ENCODE measurements at places on chromosomes 4 and X. TPM values are rescaled to one million over a fixed set of nuclear protein-coding genes. Genes with fewer than 3 reads are reported as not detected.

Gene CLDN2
- total RNA-seq = not detected

Gene RGN
- total RNA-seq = not detected

Gene ARSJ
- 0.05 TPM for total RNA-seq

Gene PABPC1L2B
- total RNA-seq = not detected

DNA sequence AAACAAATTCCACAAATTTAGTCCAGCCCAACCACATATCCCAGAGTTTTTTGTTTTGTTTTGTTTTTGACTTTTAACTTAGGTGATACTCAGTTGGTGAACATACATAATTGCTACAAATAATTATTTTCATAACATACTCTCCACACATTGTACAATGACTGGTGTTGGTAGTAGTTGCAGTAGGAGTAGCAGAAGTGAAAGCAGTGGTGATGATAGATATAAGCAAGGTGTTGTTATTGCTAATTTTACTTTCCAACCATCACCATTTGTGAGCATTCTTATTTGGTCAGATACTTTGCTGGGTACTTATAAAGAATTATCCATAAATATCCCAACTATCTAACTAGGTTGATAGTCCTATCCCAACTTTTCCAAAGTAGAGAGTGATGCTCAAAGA, 47.3 kb downstream of the ARHGAP24 start:
- no peak overlapping the region for H3K4me3 ChIP-seq
- H3K27ac ChIP-seq = no peak overlapping the region
- H3K4me1 ChIP-seq = no peaks in the 10 kb centered on the region
- H3K36me3 ChIP-seq = no peaks in the 10 kb centered on the region
- DNase-seq = no peak
- no peaks in the 10 kb centered on the region for H3K27me3 ChIP-seq

GRCh38 chr4:65559270-65559669, 111.0 kb downstream of the EPHA5 start:
- DNase-seq = no peak
- no peaks in the 10 kb centered on the region for H3K36me3 ChIP-seq
- no peak overlapping the region for H3K4me3 ChIP-seq
- H3K27ac ChIP-seq = no peak overlapping the region
- no peaks in the 10 kb centered on the region for H3K27me3 ChIP-seq

GRCh38 chr4:129327637-129328036, 231.7 kb downstream of the C4orf33 start:
- no peaks in the 10 kb centered on the region for H3K36me3 ChIP-seq
- no peaks in the 10 kb centered on the region for H3K4me1 ChIP-seq
- H3K27me3 ChIP-seq = peaks cover 4% of the 10 kb centered on the region

DNA sequence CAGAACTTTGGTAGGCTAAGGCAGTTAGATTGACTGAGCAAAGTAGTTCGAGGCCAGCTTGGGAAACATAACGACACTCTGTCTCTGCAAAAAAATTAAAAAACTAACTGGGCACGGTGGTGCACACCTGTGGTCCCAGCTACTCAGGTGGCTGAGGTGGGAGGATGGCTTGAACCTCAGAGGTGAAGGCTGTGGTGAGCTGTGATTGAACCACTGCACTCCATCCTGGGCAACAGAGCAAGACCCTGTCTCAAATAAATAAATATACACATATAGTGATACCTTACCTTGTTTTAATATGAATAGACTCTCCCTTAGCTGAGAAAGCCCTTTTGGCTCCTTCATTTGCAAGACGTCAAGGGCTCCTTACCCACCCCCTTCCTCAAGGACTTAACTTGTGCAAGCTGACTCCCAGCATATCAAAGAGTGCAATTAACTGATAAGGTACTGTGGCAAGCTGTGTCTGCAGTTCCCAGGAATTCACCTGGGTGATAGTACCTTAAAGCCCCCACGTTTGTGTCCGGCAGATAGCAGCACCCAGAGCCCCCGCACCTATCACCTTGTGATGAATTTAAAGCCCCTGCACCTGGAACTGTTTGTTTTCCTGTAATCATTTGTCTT, 655.6 kb upstream of the GALNTL6 start:
- H3K27me3 ChIP-seq = no peaks in the 10 kb centered on the region
- no peak overlapping the region for H3K27ac ChIP-seq
- H3K4me1 ChIP-seq = no peaks in the 10 kb centered on the region
- no peaks in the 10 kb centered on the region for H3K36me3 ChIP-seq

DNA sequence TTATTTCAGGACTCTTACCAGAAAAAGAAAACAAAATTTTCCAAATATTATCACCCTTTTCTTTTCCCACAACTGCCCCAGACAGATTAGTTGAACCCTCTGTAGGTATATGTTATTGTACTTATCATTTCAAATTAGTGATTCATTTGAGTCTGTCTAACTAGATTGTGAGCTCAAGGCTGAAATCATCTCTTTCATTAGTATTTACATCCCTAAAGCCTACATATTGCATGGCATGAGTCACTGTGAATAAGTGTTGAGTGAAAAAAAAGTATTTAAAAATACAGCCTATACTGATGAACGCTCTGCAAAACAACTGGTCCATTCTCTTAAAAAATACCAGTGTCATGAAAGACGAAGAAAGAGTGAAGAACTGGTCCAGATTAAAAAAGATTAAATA, 3.9 kb downstream of the PAGE3 start:
- H3K27ac ChIP-seq = no peak overlapping the region
- H3K4me3 ChIP-seq = no peak overlapping the region
- H3K27me3 ChIP-seq = no peaks in the 10 kb centered on the region

DNA sequence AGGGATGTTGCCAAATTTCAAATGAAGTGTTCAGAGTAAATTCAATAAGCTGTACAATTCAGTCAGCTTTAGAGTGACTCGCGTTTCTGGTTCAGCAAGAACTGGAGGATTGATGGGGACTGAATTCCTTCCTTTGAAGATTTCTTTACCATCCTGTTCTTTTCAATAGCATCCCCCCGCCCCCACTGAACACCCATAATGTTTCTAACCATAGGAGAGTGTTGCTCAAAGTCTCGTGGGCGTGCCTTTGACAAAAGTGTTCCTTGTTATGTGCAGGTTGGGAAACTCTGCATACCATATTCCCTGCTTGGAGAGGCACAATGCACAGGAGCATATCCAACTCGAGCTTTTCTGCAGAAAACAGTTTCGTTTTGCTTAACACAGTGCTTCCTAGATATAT, 323.5 kb upstream of the CASK start:
- peaks cover 2% of the 10 kb centered on the region for H3K4me1 ChIP-seq
- H3K36me3 ChIP-seq = no peaks in the 10 kb centered on the region
- no peaks in the 10 kb centered on the region for H3K27me3 ChIP-seq

GRCh38 chrX:150213481-150214030, 149.6 kb upstream of the MAMLD1 start:
- no peaks in the 10 kb centered on the region for H3K36me3 ChIP-seq
- no peaks in the 10 kb centered on the region for H3K4me1 ChIP-seq
- no peak overlapping the region for H3K27ac ChIP-seq
- no peaks in the 10 kb centered on the region for H3K27me3 ChIP-seq
- no peak for DNase-seq
- H3K4me3 ChIP-seq = no peak overlapping the region

GRCh38 chrX:74923942-74924448, 1.3 kb downstream of the NEXMIF start:
- peaks cover 5% of the 10 kb centered on the region for H3K27me3 ChIP-seq
- peak overlapping the region; percentile 95 for H3K4me3 ChIP-seq
- peaks cover 6% of the 10 kb centered on the region for H3K4me1 ChIP-seq
- peak; percentile 45 for DNase-seq

DNA sequence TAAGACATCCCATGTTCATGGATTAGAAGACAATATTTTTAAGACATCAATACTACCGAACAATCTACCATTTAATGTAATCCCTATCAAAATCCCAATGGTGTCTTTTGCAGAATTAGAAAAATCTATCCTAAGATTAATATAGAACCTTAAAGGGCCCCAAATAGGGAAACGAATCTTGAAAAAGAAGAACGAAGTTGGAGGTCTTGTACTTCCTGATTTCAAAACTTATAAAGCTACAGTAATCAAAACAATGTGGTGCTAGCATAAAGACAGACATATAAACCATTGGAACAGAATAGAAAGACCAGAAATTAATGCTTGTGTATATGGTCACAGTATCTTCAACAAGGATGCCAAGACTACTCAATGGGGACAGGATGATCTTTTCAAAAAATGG, 42.0 kb downstream of the CENPE start:
- no peak for DNase-seq
- no peak overlapping the region for H3K4me3 ChIP-seq
- no peaks in the 10 kb centered on the region for H3K27me3 ChIP-seq
- peaks cover 29% of the 10 kb centered on the region for H3K36me3 ChIP-seq
